ENCODE measurements at places on chromosomes 7 and 10.

- no peak for DNase-seq
Observed at GRCh38 chr7:6546498-6547251, 4.6 kb downstream of the GRID2IP start.

GRCh38 chr10:77313066-77313750 is 324.4 kb downstream of the KCNMA1 start:
- DNase-seq: no peak

- DNase-seq: no peak
Observed at GRCh38 chr7:85775431-85775830, 588.6 kb upstream of the SEMA3D start.

DNA sequence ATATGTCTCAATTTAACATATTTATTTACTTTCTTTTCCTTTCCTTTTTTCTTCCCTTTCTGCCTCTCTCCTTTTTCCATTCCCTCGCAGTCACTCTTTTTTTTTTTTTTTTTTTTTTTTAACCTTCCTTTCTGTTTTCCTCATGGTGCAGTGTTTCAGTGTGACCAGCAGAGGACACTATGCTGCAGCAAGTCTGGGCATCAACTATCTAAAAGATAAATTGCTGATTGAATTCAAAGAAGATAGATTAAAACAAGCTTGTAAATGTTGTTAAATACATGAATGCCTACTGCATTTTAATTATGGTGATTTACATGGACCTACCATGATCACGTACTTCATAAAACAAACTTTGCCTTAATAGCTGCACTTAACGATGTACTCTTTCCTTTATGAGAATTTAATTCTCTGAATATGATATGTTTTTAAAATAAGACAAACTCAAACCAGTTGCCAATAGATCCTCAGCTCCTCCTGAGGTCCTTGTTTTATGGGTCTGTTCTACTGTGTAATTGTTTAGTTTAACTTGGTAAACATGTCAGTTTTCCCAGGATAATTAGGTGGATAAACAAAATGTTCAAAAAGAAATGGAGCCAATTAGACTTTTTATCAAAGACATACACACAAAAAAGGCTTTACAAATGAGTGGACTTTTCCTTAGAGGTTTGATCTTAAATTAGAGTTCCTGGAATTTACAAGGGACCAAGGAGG is 101.0 kb upstream of the AGR3 start:
- peak; percentile 38 for DNase-seq

DNA sequence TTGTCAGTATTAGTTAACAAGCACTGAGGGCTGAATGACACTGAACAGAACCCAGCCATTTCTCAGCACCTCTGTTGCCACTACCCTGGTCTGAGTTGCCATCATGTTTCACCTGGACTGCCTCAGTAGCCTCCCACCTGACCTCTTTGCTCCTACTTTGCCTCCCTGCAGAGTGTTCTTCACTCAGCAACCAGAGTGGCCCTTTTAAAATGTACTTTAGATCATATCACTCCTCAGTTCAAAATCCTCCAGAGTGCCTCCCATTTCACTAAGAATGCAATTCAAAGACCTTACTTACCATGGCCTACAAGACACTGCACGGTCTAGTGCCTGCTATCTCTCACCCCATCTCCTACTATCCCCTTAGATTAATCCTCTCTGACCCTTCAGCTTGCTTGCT is 214.5 kb downstream of the AUTS2 start:
- no peak for DNase-seq

DNA sequence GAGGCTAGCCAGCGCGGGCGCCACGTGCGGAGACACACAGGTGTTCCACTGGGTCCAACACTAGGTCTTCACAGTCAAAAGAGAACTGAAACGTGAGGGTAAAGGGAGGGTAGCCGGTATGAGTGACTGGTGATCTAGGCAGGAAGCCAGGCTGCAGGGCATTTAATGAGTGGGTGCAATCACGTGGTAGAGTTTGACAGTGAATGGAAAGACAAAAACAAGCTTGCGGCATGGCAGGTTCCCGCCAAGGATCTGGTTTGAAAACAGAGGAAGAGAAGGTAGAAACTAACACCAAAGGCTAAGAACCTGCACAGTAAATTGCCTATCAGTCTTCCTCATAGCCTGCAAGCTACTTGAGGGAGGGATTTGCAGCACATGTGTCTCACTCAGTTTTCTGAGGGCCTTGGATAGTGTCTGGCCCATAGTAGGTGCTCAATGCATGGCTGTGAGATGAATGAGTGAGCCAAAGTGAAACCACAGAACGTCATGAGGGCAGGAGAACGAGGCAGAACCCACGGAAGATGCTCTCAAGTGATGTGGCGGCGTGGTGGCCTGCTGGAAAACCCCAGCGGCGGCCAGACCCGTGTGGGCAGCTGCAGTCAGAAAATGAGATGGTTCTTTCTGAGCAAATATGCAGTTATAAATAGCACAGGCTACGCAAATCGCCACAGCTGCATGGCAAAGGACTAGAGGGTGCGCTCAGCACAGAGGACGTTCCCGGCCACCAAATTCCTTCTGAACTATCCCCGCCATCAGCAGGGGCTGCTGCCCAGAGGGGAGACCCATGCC is 183.6 kb upstream of the NFE2L3 start:
- peak; percentile 97 for DNase-seq

DNA sequence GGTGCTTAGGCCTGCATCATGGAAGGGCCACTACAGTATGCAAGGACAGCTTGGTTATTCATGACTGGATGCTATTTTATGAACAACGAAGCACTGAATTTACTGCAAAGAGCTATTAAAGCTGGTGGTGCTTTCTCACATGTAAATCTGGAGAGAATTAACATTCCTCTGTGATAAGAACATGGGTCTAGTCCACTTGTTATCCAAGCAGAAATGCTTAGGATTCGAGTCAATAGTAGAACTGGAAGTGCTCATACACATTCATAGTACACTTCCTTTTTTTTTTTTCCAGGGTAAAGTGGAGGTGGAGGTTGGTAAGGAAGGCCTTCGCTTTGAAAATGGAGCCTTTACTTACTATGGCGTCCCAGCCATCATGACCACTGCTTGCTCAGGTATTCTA is 35.0 kb downstream of the CNNM1 start:
- no peak for DNase-seq

GRCh38 chr7:46707973-46708372 is 786.9 kb upstream of the IGFBP3 start:
- no peak for DNase-seq

DNA sequence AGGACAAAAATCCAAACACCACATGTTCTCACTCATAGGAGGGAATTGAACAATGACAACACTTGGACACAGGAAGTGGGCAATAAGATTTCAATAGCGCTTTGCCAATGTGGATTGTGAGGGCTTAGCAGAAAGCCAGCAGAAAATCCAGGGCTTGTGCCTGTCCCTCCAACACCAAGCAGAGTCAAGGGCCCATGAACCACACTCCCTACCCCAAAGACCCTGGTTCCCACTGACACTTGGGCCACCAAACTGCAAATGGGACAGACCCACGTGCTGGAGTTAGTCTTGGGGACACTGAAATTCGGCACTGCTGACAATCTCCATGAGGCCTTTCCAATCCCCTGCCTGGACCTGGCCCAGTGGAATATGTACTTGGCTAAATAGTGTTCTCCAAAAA is 67.0 kb downstream of the GRID1 start:
- DNase-seq: no peak

DNA sequence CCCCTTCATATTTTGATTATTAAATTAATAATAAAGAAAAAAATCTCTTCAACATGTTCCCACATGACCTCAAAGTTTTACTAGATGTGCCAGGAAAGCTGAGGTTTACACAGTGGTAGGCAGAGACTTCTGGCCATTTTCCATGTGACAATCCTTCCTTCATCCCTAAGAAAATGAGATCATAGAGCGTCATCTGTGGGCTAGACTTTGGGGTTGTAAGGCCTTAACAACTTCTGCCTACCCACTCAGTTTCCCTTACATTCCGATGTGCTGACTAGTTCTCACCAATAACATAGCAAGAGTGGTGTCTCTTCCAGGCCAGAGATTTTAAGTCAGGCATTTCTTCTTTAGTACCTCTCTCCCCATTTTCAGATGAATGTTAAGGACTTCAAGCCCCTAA is 171.1 kb upstream of the PHF14 start:
- DNase-seq: no peak

DNA sequence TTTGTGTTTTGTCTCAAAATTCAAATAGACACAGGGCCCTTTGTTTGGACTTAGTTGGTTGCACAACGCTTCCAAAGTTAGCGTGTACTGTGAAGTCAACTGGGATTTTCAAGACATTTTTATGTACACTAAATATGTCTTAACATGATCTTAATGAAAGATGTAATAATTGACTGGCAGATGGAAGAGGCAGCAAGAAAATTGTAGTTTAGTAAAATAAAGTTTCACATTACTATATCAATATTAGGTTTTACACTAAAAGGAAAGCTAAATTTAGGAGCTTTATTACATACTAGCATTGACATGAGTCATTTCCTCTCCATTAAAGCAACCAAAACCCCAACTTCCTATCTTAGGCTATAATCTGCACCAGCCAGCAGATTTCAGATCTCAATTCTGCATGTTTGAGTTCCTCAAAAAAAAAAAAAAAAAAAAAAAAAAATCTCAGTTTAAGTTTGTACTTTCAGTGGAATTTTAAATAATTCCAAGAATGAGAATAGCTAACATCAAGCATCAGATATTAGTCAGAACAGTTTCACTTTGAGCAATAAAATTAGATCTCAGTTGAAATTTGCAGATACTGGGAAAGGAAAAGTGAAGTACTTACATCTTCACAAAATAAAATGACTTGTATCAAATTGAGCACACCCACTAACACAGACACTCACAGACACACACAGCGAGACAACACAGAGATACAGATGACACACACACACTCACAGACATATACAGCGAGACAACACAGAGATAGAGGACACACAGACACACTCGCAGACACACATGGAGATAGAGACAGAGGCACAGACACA is 346.6 kb upstream of the KLF6 start:
- DNase-seq: peak; percentile 63

DNA sequence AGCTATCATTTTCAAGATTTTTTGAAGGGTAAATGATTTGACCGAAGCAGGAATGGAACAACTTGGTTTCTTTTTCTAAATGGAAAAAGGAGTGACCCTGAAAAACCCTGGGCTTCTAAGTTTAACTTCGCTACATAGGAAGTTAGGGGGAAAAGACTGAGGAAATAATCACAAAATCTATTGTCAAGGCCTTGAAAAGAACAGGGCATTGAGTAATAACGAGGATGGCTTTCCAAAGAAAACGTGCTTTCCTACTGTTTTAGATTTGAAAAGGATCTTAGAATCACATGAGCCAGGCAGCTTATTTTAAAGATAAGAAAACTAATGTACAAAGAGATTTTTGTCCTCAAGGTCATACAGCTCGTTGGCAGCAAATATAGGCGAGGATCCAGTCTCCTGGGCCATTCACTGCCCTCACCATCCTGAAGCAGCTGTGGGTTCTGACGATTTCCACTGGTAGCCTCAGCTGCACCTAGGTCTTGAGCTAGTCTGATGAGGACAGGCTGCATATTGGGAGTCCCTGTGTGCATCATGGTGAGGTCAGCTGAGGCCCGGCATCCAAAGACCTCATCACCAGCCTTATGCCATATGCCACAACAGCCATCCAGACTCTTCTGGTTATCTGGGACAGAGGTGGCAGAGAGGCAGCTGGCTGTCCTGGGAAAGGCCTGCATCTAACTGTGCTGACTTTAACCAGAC is 384.7 kb upstream of the NRP1 start:
- DNase-seq: no peak

GRCh38 chr10:63468947-63469346 is 3.2 kb upstream of the JMJD1C start:
- DNase-seq: no peak

DNA sequence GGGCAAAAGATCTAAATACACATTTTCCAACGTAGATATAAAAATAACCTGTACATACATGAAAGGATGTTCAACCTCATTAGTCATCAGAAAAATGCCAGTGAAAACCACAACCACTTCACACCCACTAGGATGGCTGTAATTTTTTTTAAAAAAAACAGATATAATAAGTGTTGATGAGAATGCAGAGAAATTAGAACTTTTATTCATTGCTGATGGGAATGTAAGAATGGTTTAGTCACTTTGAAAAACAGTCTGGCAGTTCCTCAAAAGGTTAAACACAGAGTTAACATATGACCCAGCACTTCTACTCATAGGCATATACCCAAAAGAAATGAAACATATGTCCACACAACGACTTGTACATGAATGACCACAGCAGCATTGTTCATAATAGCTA is 32.3 kb upstream of the PRKCQ start:
- no peak for DNase-seq

GRCh38 chr7:112511451-112512202 is 30.8 kb downstream of the LSMEM1 start:
- DNase-seq: no peak

DNA sequence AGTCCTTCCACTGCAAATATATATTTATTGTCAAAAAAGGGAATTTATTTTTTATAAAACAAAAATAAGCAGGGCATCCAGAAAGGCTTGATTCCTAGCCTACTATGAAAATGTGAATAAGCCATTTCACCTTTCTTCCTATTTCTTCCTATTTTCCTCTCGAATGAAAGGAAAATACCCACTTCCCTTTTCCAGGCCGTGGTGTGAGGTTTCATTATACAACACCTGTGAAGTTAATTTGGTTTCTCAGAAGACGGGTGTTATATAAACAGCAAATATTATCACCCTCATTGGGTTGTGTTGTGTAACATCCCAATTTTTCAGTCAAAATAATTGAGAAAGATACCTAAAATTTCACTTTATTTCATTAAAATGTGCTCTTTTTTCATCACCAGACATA is 214.3 kb downstream of the DGKB start:
- no peak for DNase-seq

GRCh38 chr10:44966816-44967509 is 7.4 kb downstream of the RASSF4 start:
- peak; percentile 23 for DNase-seq

- DNase-seq: no peak
Observed at GRCh38 chr7:517774-518629, 1.6 kb downstream of the PDGFA start.
